ENCODE measurements at places on chromosomes 7 and 10. TPM values are rescaled to one million over a fixed set of nuclear protein-coding genes. Genes with fewer than 3 reads are reported as not detected.

CYP3A4 gene
- not detected for total RNA-seq

SEMA3D gene
- 0.72 TPM for total RNA-seq

LLCFC1 gene
- total RNA-seq, result not detected

NKX1-2 gene
- not detected for total RNA-seq

BAMBI gene
- 13.6 TPM for total RNA-seq

MYOZ1 gene
- not detected for total RNA-seq

HMX3 gene
- total RNA-seq, result not detected

EBLN1 gene
- total RNA-seq, result not detected

CDHR3 gene
- total RNA-seq, result 6.5 TPM

EPO gene
- total RNA-seq, result not detected

PDE6C gene
- not detected for total RNA-seq

NEUROD6 gene
- total RNA-seq, result not detected

KDM7A gene
- 12.4 TPM for total RNA-seq

ZNF282 gene
- 30.6 TPM for total RNA-seq

OR2A5 gene
- not detected for total RNA-seq

CHPF2 gene
- total RNA-seq, result 83.2 TPM

PDK4 gene
- 0.36 TPM for total RNA-seq

LFNG gene
- 21.0 TPM for total RNA-seq

NPSR1 gene
- not detected for total RNA-seq

ASB10 gene
- total RNA-seq, result not detected

IKZF1 gene
- under 0.01 TPM for total RNA-seq

ITPRID1 gene
- not detected for total RNA-seq

CRYGN gene
- total RNA-seq, result 0.59 TPM

TMEM270 gene
- total RNA-seq, result not detected

TSPAN14 gene
- 23.9 TPM for total RNA-seq

BHLHA15 gene
- not detected for total RNA-seq

NXPH1 gene
- not detected for total RNA-seq

SLC26A5 gene
- not detected for total RNA-seq

PHKG1 gene
- total RNA-seq, result 1.8 TPM

WEE2 gene
- total RNA-seq, result not detected

ARHGAP22 gene
- total RNA-seq, result 45.6 TPM

MSS51 gene
- total RNA-seq, result 2.4 TPM

IGF2BP3 gene
- 2.7 TPM for total RNA-seq

PON1 gene
- total RNA-seq, result not detected

GNAT3 gene
- total RNA-seq, result not detected

RPS24 gene
- total RNA-seq, result 1,685 TPM

EIF5AL1 gene
- total RNA-seq, result 0.72 TPM

RADIL gene
- total RNA-seq, result 0.29 TPM

CNNM1 gene
- total RNA-seq, result 0.36 TPM

LOXL4 gene
- total RNA-seq, result 28.6 TPM

NFE2L3 gene
- total RNA-seq, result 0.59 TPM

Measured in osteoblast (primary cell).